ENCODE measurements at places on chromosomes 12 and 14.

DNA sequence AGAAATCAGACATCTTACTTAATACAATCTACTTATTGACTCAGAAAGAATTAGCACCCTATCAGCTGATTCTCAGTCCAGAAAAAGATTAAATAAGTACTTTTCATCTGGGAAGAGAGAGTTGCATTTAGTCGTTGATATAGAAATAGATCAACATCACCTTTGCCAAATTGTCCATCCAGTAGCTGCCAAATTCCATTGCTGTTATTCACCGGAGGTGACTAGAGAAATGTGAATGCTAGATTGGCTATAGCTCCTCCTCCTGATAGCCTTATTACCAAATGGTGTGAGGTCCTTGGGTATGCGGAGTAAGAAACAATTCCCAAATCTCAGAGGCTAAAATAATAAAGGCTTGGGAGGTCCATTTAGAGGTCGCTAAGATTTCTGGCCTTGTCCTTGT, 723.3 kb upstream of the FLRT2 start:
- no peak for DNase-seq

DNA sequence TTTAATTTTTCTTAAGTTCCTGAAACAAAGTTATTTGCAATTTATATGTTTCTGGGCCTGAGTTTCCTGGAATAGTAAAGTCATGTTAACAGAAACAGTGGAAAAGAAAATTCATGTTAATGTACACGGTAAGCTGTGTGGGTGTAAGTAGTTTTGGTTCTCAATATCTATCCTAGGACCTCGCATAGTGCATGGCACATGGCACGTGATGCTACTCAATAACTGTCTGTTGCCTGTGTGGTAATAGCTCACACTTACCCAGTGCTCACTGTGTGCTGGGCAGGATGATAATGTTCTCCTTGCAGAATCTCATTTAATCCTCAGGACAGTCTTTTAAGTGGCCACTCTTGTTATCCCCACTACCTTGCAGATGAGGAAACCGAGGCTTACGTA, 100.7 kb downstream of the DUSP16 start:
- no peak for DNase-seq

GRCh38 chr14:86296173-86296572, 766.2 kb downstream of the FLRT2 start:
- peak; percentile 96 for DNase-seq

DNA sequence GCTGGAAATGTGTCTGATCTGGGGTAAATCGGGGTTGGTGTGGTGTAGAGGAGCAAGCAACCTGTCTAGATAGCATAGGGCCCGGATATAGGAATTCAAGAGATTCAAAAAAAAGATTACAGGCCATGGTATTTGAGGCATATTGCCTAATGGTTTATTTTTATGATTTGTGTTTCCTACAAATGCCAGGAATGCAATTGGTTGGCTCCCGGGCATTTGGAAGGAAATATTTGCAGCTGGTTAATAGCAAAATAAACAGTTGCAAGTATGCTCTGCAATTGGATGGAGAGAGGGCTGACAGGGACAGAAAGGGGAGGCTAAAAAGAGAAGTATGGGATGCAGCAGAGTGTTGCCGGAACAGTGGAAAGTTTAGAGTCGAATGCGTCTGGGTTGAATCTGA, 315.6 kb upstream of the ATP2B1 start:
- DNase-seq, result no peak

DNA sequence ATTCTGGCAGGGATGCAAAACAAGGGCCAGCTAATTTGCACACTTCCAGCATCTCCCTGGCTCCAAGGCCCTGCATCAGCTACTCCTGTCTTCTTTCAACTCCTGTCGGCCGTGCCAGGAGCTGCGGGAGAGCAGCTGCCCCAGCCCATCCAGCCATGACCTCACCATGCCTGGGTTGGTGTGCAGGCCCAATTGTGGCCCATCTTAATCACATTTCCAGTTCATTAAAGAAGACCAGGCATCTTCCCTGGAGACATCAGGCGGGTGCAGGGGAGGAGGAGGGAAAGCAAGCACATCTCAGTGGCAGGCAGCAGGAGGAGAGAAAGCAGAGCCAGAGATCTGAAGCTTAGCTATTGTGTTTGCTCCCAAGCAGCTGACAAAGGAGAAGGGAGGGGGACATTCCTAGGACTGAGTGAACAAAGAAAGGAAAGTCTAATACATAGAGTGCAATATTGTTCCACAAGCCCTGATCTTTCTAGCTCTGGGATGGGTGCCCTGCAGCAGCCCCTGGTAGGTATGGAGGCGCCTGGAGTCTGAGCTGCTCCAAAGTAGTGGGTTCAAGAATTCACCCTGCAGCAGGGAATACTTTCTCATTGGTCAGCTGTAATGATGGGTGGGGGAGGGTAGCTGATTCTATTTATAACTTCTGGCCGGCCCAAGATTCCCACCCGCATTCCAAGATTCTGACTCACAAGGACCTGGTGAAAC, 40.1 kb downstream of the VWF start:
- no peak for DNase-seq

Data from NCI-H2081 (cell line).